ENCODE measurements at places on chromosomes 1 and 21.

DNA sequence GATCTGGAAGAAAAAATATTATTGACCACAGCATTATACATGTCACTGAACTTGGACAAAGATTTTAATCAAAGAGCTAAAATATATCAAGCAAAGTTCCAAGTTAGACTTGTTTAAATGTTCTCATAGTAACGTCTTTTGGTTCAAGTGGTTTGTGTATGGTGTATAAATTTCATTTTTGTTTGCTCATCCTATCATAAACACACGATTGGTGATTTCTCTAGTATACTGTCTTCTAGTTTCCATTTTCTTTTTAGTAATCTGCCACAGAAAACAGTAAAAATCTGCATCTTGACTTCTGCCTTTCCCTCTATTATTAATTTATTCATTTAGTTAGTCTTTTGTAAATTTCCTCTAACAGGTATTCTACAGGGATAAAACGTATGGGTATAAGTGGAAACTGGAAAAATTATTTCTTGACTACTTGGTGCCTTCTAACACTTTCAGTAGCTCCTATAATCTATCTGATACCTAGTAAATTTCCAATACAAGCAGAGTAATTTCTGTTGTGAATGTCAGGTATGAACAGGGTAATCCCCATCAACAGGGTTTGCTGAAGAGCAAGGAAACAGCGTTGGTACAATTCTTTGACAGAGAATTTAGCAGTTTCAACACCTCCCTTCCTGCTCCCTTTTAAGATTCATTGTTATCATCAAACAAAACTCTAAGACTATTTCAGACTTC is 268.0 kb downstream of the PTPRC start:
- no peak for DNase-seq

DNA sequence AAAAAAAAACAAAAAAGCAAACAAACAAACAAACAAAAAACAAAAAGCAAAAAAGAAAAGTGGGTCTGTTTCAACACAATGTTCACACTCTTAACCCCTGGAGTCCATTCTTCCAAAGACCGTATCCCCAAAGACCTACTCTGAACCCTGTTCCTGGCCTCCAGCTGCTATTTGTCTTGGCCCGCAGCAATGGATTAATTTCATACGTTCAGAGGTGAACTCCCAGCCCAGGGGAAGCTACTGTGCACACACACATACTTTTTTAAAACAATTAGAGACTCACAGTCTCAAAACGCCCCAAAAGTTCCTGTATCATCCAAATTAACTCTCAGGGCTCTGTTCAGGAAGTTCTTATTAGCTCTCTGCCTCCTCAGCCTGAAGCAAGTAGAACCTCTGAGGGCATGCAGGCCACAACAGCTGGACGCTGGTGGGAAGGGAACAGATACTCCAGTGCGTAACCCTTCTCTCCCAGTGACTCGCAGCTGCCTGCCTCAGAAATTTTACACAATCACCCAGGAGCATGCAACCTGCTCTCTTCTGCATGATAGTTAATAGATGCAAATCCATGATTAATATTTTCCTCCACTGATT is 395.4 kb downstream of the RRAGC start:
- DNase-seq = no peak

- DNase-seq = peak; percentile 99
Measured at GRCh38 chr1:156123356-156124196, 9.1 kb downstream of the LMNA start.

- no peak for DNase-seq
Measured at GRCh38 chr21:41369105-41369919, 7.5 kb downstream of the MX2 start.

DNA sequence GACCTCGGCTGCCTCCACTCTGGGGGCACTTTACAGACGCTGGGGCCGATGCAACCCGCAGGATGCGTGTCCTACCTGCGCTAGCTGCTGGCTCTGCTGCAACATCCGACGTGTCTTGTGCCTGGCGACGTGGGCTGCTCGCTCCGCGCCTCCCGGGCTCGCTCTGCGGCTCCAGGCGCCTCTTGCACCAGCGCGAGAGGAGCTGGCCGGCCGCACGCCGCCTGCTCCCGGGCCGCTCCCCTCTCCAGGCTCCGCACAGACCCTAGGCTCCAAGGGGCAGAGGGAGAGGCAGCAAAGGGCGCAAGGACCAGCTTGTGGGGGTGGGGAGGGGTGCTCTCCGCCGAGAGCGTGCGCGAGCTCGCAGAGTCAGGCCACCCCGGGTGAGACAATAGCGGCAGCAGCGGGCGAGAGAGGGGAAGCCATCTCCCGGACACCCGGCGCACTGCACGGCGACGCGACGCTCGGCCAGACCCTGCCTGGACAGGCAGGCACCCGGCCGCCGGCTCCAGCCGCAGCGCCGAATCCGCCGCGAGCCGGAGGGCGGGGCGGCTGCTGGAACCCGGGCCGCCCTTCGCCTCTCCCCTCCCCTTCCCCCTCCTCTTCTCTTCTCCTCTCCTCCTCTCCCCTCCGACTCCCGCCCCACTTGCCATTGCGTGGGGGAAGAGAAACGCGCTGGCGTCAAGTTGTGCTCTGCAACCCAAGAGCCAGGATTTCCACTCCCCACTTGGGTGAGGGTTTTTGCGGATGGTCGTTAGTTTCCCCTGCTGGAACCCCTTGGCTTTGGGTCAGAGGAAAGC is at the start of gene PIK3C2B:
Gene PIK3C2B (minus strand): TSS at position 525 of the 797 bp plus-strand sequence. CDS start 25,003 bp downstream, outside the sequence.
- DNase-seq = peak; percentile 51

DNA sequence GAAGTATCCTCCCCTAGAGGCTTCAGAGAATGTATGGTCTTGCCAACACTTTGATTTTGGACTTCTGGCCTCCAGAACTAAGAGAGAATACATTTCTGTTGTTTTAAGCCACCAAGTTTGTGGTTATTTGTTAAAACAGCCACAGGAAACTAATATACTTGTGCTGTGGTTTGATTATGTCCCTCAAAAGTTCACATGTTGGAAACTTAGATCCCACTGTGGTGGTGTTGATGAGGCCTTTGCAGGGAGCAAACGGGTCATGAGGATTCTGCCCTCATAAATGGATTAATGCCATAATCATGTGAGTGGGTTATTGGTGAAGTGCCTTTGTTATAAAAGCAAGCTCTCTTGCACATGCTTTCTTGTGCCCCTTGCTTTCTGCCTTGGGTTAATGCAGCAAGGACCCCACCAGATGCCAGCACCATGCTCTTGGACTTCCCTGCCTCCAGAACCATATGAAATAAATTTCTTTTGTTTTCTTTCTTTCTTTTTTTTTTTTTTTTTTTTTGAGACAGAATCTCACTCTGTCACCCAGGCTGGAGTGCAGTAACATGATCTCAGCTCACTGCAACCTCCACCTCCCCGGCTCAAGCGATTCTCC is 157.3 kb downstream of the CLIC6 start:
- DNase-seq = no peak

DNA sequence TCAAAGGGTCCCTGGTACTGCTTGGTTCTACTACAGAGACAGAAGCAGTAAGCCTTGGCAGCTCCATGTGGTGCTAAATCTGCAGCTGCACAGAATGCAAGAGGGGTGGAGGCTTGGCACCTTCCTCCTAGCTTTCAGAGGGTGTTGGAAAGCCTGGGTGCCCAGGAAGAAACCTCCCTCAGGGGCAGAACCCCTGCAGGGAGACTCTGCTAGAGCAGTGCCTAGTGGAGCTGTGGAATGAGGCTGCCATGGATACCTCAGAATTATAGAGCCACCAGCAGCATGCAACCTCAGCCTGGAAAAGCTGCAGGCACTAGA is 76.2 kb upstream of the TLR5 start:
- DNase-seq = no peak

GRCh38 chr1:218686258-218686657 is 341.1 kb downstream of the TGFB2 start:
- no peak for DNase-seq

DNA sequence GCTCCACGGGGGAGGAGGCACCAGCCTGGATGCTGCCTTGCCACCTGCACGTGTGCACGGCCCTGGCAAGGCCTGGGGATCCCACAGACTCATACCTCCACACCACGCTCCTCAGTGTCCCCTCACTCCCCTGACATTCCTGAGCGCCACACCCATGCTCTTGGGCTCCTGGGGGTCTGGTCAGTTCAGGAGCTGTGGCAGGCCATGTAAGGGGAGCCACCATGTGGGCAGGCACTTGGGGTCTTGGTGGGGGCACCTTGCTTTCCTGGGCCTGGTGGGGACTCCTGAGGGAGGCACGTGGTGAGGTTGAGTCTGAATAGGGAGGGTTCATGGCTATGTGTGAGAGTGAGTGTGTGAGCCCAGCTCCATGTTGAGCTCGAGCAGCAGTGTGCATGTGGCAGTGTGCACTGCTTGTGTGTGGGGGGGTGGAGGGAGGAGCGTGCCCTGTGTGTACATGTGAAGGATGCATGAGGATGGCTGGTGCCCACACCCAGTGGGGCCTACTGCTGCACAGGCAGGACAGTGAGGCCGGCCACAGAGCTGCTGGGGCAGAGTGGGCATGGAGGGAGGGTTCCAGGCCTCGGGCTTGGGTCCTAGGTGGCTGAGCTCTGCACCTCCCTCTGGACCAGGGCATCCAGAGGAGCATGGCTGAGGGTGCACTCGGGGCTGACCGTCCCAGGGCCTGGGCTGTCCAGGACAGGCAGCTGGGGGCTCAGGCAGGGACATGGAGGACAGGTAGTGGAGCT is 1.6 kb downstream of the GJC2 start:
- DNase-seq = no peak

DNA sequence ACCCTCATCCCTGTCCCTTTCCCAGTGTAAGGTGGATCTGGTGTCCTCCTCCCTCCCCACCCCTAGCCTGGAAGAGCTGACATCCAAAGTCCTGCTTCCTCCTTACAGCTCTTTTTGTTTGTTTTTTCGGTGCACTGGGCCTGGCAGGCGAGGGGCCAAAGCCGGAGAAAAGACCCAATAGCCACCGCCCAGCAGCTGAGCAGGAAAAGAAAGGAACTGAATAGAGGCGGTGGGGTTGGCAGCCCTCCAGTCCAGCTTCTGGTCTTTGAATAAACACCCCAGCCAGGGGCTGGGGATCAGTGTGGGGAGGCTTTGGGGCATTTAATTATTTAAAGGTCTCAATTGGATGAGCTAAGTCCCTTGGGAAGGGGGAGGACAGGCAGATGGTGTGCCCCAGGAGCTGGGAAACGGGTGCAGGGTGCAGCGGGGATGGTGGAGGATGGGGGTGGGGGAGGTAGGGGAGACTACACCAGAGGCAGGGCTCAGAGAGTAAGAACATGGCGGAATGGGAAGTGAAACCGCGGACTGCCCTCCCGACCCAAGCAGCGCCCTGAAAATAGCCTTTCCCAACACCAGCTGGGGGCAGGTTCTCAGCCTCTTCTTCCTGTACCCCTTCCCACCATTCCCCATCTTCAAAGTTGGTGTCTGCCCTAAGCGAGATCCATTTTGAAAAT is 20.2 kb downstream of the BTG2 start:
- peak; percentile 53 for DNase-seq

DNA sequence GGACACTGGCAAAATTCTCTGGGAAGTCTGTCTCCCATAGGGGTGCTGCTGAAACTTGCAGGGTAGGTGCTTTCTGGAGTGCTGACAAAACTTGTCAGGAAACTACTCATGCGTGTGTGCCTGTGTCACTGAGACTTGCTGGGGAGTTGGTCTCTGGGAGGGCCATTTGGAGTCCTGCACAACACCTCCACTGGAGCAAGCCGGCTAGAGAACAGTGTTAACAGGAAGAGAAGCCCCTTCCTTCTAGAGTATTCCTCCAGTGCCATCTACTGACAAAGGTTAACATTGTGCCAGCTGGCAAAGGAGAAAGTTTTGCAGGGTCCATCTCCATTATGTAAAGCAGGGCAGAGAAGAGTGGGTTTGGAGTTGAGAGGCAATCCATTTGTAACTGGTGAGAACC is 30.0 kb downstream of the ZMYM4 start:
- peak; percentile 8 for DNase-seq

DNA sequence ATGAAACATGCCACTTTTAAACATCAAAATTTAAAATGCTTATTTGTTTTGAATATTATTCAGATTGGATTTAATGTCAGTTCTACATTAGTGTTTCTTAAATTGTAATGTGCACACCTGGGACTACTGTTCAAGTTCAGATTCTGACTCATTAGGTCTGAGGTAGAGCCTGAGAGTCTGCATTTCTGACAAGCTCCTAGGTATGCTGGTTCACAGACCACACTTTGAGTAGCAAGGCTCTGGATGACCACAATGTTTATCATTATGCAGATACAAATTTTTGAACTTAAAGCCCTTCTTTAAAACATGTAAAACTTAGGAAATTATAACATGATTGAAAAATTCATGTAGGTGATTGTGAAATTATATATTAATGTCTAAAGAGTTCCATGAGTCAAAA is 40.2 kb downstream of the TTLL7 start:
- DNase-seq = no peak

GRCh38 chr1:221381910-221382623 is 359.8 kb downstream of the DUSP10 start:
- no peak for DNase-seq

GRCh38 chr1:86573763-86574484 is 27.0 kb downstream of the CLCA4 start:
- DNase-seq = no peak

- no peak for DNase-seq
Measured at GRCh38 chr1:192635041-192635440, 906 bp upstream of the RGS13 start.

- no peak for DNase-seq
Measured at GRCh38 chr1:40652468-40652867, 13.0 kb downstream of the RIMS3 start.

DNA sequence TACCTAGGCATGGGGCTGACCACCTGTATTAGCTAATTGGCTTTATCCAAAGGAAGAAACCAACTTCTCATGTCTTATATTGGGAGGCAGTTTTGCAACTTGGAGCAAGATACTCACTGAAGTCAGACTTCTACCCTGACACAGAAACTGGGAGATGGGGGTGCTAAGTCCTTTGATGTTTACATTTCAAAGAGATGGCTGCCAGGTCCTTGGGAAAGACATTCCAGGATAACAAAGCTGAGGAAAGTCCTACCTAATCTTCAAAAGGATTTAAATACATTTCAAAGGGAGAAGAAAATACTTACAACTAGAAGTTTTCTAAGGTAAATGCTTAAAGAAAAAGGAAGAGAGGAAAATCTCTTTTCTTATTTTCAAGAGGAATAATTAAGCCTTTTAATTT is 62.1 kb downstream of the FH start:
- no peak for DNase-seq

DNA sequence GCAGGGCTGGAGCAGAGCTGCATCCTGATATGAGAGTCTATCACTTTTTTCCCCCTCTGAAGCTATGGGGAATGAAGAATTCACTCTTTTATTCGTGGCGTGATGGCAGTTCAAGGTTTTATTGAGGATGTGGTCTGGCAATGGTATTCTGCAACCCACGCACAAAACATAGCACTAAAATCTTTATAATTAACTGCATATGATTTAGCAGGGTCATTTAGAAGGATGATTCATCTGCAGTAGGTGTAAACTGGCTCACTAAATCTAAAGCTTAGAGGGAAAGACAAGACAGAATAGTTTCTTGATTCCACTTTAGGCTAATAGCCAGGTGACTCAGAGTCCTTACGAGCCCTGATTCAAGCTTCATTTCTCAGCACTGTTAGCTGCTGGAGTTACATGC is 25.0 kb upstream of the CHRM3 start:
- no peak for DNase-seq
